ENCODE measurements at places on chromosomes 5 and 9.

DNA sequence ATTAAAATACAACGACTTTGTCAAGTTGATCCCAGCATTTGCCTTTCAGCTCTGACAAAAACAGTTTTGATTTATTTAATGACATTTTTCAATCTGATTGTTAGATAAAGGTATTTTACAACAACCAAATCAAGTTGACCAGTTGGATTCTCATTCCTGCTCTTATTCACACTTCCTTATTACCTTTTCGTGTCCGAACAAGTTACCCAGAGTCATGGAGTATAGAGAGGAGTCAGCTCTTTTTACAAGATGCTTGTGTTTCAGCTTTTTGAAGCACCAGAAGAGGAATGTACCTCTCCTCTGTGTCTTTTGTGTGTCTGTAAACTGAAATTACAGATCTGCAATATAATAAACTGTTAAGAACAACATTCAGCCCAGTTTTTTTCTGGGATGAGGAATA, 151.3 kb upstream of the TMEM161B start:
- DNase-seq, result no peak

- DNase-seq, result no peak
Measured at GRCh38 chr9:95070549-95071021, 246.9 kb downstream of the FANCC start.

- no peak for DNase-seq
Measured at GRCh38 chr9:7408845-7409244, 390.7 kb downstream of the DMAC1 start.

- DNase-seq, result no peak
Measured at GRCh38 chr5:41508696-41509398, 1.6 kb downstream of the PLCXD3 start.

GRCh38 chr9:134483361-134484184, 157.3 kb downstream of the RXRA start:
- DNase-seq, result no peak

DNA sequence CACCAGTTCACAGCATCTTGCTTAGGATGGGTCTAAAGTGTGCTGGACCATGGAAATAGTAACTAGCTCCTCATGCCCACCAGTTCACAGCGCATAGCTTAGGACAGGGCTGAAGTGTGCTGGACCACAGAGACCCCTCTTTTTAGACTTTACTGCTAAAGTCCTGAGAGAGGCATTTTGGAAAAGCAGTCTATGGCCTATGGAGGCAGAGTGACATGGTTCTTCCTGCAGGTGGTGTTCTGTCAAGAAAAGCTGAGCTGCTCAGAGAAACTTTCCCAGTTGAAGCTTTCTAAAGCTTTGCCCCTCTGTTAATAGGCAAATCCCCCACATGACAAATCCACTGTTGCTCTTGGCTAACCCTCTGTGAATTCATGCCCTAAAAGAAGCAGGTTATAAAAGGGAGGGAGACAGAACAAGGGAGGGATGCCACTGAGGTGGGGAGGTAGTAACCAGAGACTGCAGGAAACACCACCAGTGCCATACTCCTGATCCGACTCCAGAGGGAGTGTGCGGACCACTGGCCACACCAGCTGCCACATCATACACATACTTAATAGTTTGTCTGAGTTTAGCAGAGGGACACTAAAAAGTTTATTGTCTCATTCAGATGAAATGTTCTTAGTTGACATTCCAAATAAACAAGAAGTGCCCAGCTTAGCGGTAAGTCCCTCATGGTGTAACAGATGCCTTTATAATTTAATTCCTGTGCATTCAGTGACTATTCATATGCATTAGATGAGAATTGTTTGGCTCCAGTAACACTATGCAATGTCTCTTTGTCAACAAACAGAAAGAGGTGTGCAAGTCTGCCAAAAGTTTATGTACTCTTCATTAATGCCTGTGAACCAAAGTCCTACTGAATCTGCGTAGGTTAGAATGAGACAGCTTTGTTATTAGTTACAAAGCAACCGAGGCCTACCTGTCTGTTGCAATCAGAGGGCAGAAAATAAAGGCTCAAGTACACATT, 236.2 kb upstream of the NFIL3 start:
- no peak for DNase-seq
